Left colon (tissue), 2 donors: ENCODE measurements at places on chromosomes 2 and 18. TPM values are rescaled to one million over a fixed set of nuclear protein-coding genes. Genes with fewer than 3 reads are reported as not detected.

GRCh38 chr2:202429164-202429980, 53.2 kb downstream of the BMPR2 start:
- DNase-seq, result no peak

DNA sequence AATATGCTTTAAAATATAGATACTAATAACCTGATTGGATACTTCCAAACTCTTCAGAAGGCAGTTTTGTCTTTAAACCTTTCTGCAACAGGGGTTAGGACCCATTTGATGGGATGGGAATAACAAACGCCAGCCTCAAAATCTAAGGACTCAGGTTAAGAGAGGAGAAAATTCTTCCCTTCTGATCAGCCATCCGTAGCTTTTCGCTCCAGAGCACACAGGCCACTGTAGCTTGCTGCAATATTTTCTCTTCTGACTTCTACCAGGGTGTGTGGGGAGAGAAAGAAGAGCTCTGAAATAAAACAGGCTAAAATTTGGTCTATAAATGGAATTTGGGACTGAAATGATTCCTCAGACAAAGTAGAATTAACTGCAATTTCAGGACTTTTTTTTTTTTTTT, 95.1 kb downstream of the ALPK2 start:
- no peak for DNase-seq

- DNase-seq, result no peak
Measured at GRCh38 chr18:2547477-2548087, 23.7 kb downstream of the METTL4 start.

DNA sequence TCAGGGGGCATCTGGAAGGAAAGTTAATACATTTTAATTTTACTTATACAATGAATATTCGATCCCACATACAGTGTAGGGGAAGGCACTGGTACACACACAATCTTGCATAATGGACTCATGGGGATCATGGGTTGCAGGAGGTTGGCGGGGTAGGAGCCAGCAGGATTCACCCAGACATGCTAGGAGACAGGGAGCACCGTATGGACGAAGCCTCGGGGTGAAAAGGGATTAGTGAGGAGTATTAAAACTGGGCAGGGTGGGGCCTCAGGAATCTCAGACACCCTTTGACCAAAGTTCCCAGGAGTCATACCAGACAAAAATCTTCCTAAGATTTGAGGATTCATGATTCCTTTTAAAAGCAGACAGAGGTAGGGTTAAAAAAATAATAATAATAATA, 140.8 kb downstream of the BCL11A start:
- no peak for DNase-seq

GRCh38 chr2:230347659-230348305, 20.8 kb downstream of the SP140L start:
- DNase-seq, result no peak

DNA sequence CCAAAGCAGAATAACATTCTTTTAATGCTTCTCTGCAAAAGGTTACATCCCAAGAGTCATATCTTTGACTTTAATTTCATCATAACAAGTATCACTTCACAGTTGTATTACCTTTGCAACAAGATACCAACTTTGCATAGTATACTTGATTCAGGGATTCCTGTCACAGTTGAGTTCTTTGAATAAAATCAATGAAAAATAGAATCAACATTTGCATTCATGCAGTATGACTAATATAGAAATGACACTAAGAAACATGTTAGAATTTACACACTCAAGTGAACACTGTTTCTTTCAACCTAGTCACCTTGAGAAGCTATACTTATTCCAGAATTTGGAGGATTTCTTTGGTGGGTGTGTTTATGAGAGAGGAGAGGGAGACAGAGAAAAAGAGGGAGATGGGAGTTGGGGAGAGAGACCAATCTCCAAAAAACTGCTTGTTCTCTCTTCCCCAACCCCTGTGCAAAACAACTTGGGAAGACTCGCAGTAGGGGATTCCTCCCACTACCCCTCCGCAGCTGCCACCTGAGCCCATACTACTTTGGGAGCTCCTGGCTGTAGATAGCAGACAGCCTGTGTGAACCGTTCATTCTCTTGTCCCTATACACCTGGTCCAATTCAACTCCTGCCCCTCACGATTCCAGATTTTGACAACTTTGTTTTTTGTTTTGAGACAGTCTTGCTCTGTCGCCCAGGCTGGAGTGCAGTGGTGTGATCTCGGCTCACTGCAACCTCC, 57.7 kb downstream of the PELI1 start:
- DNase-seq, result no peak

GRCh38 chr2:43226955-43227829, 786 bp upstream of the ZFP36L2 start:
- DNase-seq, result peak; percentile 95

DNA sequence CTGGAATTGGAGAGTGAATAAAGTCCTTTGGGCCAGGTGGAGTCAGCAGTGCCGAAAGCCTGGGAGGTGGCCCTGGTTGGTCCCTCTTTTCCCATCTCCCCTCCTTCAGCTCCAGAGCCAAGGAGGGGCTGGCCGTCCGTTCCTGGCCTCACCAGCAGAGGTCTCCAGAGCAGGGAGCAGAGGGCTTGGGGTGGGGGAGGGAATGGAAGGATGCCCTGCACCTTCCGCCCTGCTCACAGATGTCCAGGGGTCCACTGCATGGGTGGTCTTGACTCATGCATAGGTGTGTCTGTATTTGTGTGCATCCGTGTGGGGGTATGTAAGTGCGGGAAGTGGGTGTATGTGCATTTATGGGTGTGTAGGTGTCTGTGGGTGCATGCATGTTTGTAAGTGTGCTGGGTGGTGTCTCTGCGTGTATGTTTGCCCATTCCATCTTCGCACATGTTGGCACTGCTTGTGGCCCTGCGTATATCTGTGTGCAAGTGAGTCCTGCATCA, 201.8 kb downstream of the ZFP36L2 start:
- DNase-seq, result peak; percentile 73

DNA sequence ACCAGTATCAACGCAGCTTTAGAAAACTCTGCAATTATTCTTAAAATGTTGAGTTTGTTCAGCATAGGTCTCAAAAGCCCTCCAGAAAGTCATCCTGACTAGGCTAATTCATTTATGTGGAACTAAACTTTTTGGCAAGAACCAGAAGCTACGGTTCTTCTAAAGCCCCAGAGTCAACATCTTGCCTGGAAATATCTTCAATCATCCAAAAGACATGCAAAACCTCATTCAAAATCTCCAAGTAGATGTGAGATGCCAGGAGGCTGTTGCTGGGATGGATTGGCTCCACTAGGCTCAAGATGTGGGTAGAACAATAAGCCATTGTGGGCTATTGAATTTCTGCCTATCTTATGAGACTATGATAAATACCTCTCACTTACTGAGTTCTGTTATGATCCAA, 2.1 kb upstream of the SCG2 start:
- no peak for DNase-seq

DNA sequence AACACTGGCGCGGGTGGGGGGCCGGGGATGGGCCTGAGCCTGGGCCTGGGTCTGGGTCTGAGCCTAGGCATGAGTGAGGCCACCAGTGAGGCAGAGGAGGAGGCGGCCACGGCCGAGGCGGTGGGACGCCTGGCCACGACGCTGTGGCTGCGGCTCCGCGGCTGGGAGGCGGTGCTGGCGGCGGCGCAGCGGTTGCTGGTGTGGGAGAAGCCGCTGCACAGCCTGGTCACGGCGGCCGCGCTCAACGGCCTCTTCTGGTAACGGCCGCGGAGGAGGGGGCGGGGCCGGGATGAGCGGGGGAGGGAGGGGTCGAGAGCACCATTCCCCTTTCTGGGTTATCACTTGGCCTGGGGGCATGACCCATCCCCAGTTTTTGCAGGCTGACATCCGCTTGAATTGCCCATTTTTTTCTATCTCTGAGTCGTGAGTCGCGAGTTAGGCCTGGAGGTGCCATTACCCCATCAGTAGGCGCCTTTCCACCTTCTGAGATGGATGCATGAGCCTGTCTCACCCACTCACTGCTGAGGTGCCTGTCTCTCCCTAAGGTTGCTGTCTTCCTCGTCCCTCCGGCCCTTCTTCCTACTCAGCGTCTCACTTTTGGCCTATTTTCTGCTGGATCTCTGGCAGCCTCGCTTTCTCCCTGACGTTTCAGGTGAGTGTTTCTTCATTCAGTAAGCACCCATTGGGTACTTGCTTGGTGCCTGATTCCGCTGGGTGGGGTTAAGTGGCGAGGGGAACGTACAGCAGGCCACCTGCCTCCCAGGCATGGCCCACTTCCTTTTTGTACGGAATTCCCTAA, 501 bp downstream of the RETREG2 start:
- DNase-seq, result peak; percentile 72

DNA sequence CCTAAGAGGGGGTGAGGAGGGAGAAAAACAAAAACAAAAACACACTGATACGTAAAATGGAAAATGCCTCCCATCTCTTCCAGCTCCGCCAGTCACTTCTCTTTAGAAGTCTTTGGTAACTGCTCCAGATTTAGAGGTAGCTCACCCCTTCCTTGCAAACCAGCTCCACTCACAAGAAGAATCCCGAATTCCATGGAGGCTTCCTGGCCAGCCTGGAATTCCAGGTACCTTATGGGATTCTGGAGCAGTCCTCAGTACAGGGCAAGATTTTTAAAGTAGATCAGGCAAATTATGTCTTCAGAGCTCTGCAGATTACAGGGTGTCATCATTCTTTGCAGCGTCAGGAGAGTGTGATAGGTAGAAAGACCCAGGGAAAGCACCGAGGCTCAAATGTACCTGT, 4.8 kb downstream of the STON1 start:
- DNase-seq, result no peak

GRCh38 chr18:44119607-44120006, 561.1 kb upstream of the SETBP1 start:
- no peak for DNase-seq

DNA sequence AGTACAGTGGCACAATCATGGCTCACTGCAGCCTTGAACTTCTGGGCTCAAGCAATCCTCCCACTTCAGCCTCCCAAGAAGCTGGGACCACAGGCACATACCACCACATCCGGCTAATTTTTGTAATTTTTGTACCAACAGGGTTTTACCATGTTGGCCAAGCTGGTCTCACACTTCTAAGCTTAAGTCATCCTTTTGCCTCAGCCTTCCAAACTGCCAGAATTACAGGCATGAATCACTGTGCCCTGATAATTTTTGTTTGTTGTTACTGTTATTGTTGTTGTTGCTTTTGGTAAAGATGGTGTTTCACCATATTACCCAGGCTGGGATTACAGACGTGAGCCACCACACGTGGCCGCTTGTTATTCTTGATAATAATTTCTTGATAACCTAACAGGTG, 10.5 kb upstream of the COBLL1 start:
- DNase-seq, result no peak

DNA sequence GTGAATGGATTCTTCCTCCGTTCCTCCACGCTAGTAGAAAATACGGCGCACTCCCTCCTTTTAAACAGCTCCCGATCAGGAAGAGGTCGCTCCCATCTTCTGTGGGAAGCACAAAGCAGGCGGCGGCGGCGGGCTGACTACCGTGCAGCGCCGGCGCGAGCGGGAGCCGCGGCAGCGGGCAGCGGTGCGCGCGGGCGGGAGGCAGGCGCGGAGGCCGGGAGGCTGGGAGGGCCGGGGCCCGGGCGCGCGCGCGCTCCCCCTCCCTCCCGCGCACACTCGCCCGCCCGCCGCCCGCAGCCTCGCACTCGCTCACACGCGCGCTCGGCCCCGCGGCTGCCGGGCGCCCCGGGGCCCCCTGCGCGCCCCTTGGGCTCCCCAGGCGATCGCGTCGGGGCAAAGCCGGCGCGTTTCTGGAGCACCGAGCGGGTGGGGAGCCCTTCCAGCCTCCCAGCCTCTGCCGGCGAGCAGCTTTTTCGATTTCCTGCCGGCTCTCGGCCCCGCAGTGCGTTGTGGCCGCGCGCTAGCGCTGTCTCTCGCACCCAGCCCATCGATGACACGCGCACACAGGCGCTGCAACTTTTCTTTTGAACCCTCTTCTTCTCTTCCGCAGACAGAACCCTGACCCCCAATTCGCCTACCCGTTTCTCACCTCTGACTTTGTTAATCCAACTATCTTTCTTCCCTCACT, at the start of gene SLC8A1:
Gene SLC8A1, minus strand, starts transcription at position 173 of the 688 bp plus-strand sequence.
- DNase-seq, result no peak

GRCh38 chr2:130963196-130963848, 126.6 kb downstream of the ARHGEF4 start:
- no peak for DNase-seq

- DNase-seq, result no peak
Measured at GRCh38 chr2:60948926-60949579, 67.7 kb downstream of the REL start.

GRCh38 chr2:162731917-162732804, 106.4 kb downstream of the KCNH7 start:
- no peak for DNase-seq

DNA sequence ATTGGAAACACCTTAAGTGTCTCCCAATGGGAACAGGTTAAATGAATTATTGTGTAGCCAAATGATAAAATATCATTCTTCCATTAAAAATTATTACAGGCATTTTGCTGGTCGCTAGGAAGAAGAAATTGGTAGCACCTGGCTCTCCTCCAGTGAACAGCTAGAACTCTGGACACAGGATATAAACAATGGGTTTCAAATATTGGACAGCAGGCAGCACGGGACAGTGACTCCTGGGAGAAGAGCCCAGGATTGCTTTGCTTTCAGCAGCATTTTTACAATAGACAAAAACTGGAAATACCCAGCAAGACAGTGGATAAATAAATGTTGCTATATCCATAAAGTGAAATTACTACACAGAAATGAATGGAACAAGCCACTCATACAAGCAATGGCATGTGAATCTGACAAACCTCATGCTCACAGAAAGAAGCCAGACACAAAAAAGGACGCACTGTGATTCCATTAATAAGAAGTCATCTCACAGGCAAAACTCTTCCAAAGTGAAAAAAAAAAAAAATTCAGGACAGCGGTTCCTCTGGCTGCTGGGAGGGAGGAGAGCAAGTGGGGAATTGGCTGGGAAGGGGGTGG, 50.5 kb downstream of the LAMA1 start:
- no peak for DNase-seq

DNA sequence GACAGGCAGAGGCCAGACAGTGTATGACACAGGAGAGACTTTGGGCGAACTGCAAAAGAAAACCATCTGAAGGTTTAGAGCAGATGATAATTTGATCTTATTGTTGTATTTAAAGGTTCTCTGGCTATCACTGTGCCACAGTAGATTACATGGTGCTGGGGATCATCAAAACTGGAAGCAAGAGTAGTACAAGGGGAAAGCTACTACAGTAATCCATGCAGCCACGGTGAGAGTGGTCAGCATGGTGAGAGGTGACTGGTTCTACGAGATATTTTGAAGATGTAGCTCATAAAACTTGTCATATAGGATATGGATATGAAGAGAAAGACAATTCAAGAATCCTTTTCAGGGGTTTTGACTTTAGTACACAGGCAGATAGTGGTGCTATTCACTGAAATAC, 194.8 kb upstream of the GULP1 start:
- DNase-seq, result no peak

Gene TXNDC2
- not detected for total RNA-seq

Gene AMER3
- 0.40 TPM for total RNA-seq

Gene PIEZO2
- 1.4 TPM for total RNA-seq

Gene SULT1C3
- 0.98 TPM for total RNA-seq

Gene PLGLB2
- 1.5 TPM for total RNA-seq

Gene DSG1
- total RNA-seq, result not detected

Gene RPE
- 39.8 TPM for total RNA-seq

Gene MAP3K19
- total RNA-seq, result not detected

Gene TGFA
- 30.8 TPM for total RNA-seq

Gene C2orf78
- total RNA-seq, result not detected

Gene SPEG
- total RNA-seq, result 29.4 TPM

Gene SPATS2L
- 157 TPM for total RNA-seq

Gene ASAP2
- 63.8 TPM for total RNA-seq

Gene SLC11A1
- 2.0 TPM for total RNA-seq
